ENCODE measurements at places on chromosomes 3 and 15. TPM values are rescaled to one million over a fixed set of nuclear protein-coding genes. Genes with fewer than 3 reads are reported as not detected.

DNA sequence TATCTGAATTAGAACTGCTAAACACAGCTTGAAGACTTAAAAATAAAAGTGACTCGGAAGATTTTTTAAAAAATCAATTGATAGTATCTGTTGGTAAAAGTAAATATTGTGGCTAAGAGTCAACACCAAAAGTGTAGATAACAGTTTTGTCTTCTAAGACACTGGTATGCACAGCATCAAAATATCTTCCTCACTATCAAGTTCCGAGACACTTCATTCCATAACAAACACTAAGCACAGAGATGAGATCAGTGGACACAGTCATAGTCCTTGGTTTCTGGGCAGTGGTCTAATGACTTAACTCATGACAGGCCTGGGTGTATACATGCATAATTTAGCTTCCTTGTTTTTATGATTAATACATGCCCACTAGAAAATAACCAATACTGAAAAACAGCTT is 63.2 kb downstream of the PXYLP1 start:
- DNase-seq: no peak
- no peaks in the 10 kb centered on the region for H3K27me3 ChIP-seq
- H3K36me3 ChIP-seq: no peaks in the 10 kb centered on the region
- H3K27ac ChIP-seq: peak overlapping the region; percentile 63
- H3K4me1 ChIP-seq: no peaks in the 10 kb centered on the region

DNA sequence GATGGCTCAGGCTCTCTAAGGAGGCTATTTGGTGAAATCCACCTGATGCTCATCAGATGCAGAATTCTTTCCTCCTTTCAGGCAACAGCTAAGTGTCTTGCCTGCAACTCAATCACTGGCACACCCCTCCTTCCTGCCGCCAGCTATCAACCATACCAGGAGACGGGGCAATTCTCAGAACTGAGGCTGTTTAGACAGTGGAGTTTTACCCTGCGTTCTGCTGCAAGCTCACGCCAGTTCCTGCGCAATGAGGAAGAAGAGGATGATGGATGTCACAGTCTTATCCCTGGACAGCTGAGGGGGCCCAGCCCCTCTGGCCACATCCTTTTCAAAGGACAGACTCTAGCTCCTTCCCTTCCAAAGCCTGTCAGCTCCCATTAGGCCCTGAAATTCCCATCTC is 7.0 kb upstream of the MANF start:
- no peak overlapping the region for H3K4me3 ChIP-seq
- no peaks in the 10 kb centered on the region for H3K36me3 ChIP-seq
- DNase-seq: peak; percentile 18
- peaks cover 16% of the 10 kb centered on the region for H3K4me1 ChIP-seq
- H3K27ac ChIP-seq: no peak overlapping the region

GRCh38 chr3:151199554-151200438 is 3.2 kb downstream of the GPR171 start:
- H3K4me1 ChIP-seq: no peaks in the 10 kb centered on the region
- no peak for DNase-seq
- H3K4me3 ChIP-seq: no peak overlapping the region
- peak overlapping the region; percentile 8 for H3K27ac ChIP-seq

DNA sequence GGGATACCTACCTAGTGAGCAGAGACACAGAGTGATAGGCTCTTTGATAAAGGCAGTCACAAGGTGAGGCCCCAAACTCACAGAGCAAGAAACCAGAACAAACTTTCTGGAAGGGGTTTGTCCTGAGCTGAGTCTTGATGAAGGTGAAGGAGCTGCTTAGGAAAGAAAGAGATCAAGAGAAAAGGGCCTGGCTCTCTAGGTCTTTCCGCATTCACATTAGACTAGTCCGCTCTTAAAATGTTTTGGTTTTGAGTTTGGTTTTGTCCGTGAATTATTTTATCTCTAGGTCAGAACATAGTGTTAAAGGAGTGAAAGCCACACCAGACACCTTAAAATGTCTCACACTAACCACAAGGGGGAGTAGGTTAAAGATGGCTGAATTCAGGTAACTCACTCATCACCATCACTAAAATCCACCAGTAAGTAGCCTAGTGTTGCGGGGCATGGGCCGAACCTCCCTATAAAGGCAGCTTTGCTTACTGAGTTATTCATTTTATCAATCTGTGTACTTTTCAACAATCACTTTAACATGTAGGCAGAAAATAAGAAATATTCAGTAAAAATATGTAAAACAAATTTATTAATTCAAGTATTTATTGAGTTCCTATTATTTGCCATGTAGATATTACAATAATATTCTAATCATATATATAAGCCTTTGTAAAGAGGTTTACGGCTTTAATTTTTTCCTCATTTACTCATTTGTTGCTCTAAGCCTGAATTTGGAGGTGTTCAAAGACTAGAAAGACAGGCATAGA is 121.5 kb upstream of the TSC22D2 start:
- no peaks in the 10 kb centered on the region for H3K36me3 ChIP-seq
- H3K27me3 ChIP-seq: no peaks in the 10 kb centered on the region
- H3K4me3 ChIP-seq: no peak overlapping the region
- H3K4me1 ChIP-seq: no peaks in the 10 kb centered on the region

- H3K4me1 ChIP-seq: no peaks in the 10 kb centered on the region
- H3K27me3 ChIP-seq: no peaks in the 10 kb centered on the region
- H3K27ac ChIP-seq: no peak overlapping the region
- DNase-seq: no peak
Measured at GRCh38 chr15:38028869-38029268, 94.4 kb downstream of the TMCO5A start.

DNA sequence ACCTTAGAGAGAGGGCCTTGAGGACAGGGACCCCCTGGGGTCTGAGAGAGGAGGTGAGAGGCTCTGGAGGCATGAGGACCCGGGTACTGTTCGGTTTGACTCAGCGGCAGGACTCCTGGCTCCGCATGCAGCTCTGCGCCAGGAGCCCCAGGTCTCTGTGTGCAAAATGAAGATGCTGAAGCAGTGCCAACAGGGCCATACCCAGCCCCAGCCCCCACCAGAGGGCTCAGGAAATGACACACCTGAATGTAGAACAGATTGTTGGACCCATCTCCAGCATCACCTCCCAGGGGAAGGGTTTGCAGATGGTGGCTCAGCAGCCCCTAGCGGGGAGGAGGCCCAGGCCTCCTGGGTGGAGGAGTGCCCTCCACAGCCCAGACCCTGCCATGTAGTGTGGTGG is 30.2 kb downstream of the EPHB3 start:
- H3K4me3 ChIP-seq: no peak overlapping the region
- DNase-seq: no peak
- H3K27me3 ChIP-seq: no peaks in the 10 kb centered on the region
- H3K27ac ChIP-seq: no peak overlapping the region

DNA sequence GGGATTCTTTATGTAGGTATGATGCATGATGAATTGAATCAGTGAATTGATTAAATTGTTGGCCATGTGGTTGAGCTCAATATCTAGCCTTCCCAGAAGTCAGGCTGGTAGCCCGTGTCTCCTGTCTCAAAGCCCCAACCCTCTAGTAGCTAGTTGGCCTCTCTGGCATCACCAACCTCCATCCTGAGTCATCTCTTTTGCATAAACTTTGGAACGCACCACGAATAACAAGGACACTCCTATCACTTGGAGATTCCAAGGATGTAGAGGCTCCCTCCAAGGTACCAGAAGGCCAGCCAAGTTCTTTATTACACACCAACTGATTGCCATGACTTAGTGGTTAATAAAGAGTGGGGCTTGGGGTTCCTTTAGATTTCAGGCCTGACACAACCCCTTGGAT is 148.4 kb downstream of the APBA2 start:
- H3K27me3 ChIP-seq: no peaks in the 10 kb centered on the region
- no peaks in the 10 kb centered on the region for H3K36me3 ChIP-seq
- H3K4me1 ChIP-seq: peaks cover 6% of the 10 kb centered on the region
- H3K27ac ChIP-seq: no peak overlapping the region
- H3K4me3 ChIP-seq: no peak overlapping the region

DNA sequence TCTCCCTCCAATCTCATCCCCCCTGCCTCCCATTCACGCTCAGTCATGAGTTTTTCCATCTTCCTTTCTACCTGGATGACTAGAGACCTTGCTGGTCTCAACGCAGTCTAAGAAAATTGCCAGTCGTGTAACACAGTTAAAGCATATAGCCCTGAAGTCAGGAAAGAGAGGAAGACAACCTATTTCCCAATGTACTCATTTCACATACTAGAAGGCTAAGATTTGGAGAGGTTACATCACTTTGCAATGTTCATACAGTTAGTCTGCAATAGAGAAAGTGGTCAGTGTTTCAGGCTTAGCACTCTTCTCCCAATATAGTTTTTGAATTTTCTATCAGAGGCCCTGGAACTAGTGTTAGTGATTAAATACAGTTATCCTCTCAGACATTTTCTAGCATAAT is 278.6 kb downstream of the EDEM1 start:
- H3K4me3 ChIP-seq: no peak overlapping the region
- H3K4me1 ChIP-seq: no peaks in the 10 kb centered on the region
- DNase-seq: no peak
- no peak overlapping the region for H3K27ac ChIP-seq

- no peak overlapping the region for H3K4me3 ChIP-seq
- no peak overlapping the region for H3K27ac ChIP-seq
- H3K4me1 ChIP-seq: no peaks in the 10 kb centered on the region
- H3K27me3 ChIP-seq: no peaks in the 10 kb centered on the region
- H3K36me3 ChIP-seq: no peaks in the 10 kb centered on the region
- no peak for DNase-seq
Measured at GRCh38 chr3:63795438-63795837, 23.7 kb upstream of the C3orf49 start.

DNA sequence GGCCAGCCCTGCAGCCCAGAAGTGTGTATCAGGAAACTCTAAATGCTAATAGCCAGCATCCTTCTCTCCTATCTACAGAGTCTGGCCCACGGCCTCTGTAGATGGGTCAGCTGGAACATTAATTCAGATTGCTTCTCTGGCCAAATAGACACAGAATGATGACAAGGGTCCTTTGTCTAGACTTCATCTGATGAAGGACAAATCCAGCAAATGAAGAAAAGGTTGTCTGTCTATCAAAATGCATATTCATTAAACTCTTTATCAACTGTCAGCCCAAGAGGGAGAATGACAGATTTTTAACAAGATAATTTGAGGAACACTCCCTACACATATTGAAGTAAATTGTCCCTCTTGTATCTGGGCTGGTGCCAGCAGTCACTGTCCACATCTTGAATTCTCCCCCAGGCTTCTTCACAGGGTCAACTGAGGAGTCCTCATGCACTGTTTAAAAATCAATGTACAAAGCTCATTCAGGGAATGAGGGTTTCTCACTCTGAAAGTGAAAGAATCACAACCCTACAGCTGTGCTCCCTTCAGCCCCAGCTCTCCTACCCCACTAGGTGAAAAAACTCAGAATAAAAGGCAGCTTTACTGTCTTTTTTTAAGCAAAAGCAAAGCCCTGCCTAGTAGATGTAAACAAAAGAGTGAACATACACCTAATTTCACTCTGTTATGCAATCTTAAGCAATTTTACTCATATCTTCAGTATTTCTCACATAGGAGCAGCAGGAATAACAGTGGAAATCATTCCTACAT is 507.7 kb downstream of the IGSF11 start:
- no peak overlapping the region for H3K4me3 ChIP-seq
- no peaks in the 10 kb centered on the region for H3K36me3 ChIP-seq
- DNase-seq: no peak
- no peak overlapping the region for H3K27ac ChIP-seq
- H3K4me1 ChIP-seq: no peaks in the 10 kb centered on the region

GRCh38 chr3:51798411-51798963 is 19.4 kb upstream of the IQCF6 start:
- no peaks in the 10 kb centered on the region for H3K27me3 ChIP-seq
- H3K4me1 ChIP-seq: no peaks in the 10 kb centered on the region
- DNase-seq: no peak
- H3K36me3 ChIP-seq: no peaks in the 10 kb centered on the region
- H3K4me3 ChIP-seq: no peak overlapping the region

NISCH gene
- total RNA-seq: 77.8 TPM

CACNA1D gene
- total RNA-seq: 37.0 TPM

COL6A5 gene
- 0.07 TPM for total RNA-seq
